ENCODE measurements at places on chromosomes 5 and 9.

- DNase-seq = no peak
Measured at GRCh38 chr9:121529237-121529987, 29.8 kb upstream of the GGTA1 start.

DNA sequence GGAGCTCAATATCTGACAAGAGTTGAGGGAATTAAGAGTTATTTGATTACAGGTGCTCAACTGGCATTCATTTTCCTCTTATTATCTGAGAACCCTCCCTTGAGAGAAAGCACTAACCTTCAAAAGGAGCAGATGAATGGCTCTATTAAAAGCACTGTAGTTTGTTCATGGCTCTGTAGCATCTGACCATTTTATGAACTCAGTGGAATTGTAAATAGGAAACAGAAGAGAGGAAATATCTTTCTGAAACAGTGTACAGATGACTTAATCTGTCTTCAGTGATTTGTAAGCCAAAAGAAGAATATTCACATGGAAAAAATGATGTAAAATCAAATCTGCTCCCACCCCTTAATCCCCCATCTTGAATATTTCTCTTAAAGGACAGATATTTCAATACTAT, 810.4 kb upstream of the GRAMD2B start:
- DNase-seq = no peak

GRCh38 chr5:79829260-79829659, 139.6 kb downstream of the CMYA5 start:
- no peak for DNase-seq

- no peak for DNase-seq
Measured at GRCh38 chr9:121692606-121693387, 41.4 kb downstream of the DAB2IP start.

- no peak for DNase-seq
Measured at GRCh38 chr9:92966518-92966800, 19.1 kb downstream of the FGD3 start.
